Mononuclear cell (primary cell): ENCODE measurements at places on chromosomes 2 and 18. TPM values are rescaled to one million over a fixed set of nuclear protein-coding genes. Genes with fewer than 3 reads are reported as not detected.

The PLGLB1 gene
- total RNA-seq: 2.7 TPM

The RESP18 gene
- total RNA-seq: not detected

The LIMS3 gene
- 0.52 TPM for total RNA-seq

The ASXL3 gene
- total RNA-seq: under 0.01 TPM

The VIT gene
- total RNA-seq: not detected

The RGPD3 gene
- total RNA-seq: 1.5 TPM

The C2orf80 gene
- not detected for total RNA-seq

The LIPG gene
- total RNA-seq: not detected

The SOWAHC gene
- total RNA-seq: 2.3 TPM

The NT5C1B gene
- not detected for total RNA-seq

The RBMS1 gene
- 76.3 TPM for total RNA-seq

The CNTNAP5 gene
- not detected for total RNA-seq

The FAP gene
- total RNA-seq: not detected

The MEP1B gene
- total RNA-seq: not detected

The FTCDNL1 gene
- 1.7 TPM for total RNA-seq

The IL1RN gene
- 203 TPM for total RNA-seq

The NAGK gene
- 25.7 TPM for total RNA-seq

The DCDC2C gene
- total RNA-seq: not detected

The GGCX gene
- total RNA-seq: 11.0 TPM

The DTNA gene
- total RNA-seq: 0.31 TPM

The RAX gene
- not detected for total RNA-seq

The ERICH2 gene
- not detected for total RNA-seq

The DYNAP gene
- not detected for total RNA-seq

The BCL2 gene
- total RNA-seq: 78.2 TPM

The SPP2 gene
- total RNA-seq: not detected

The MXD1 gene
- 80.9 TPM for total RNA-seq

The HJURP gene
- 0.31 TPM for total RNA-seq

The RAMP1 gene
- total RNA-seq: 2.1 TPM

The CRYBA2 gene
- total RNA-seq: not detected

The FABP1 gene
- not detected for total RNA-seq

The NYAP2 gene
- total RNA-seq: 0.10 TPM

The VPS54 gene
- total RNA-seq: 13.4 TPM

The KIF1A gene
- total RNA-seq: not detected

The ACKR3 gene
- total RNA-seq: 2.7 TPM

The TANK gene
- total RNA-seq: 275 TPM

The ITPRIPL1 gene
- total RNA-seq: 4.7 TPM

The MYOM1 gene
- 0.94 TPM for total RNA-seq

The UGT1A10 gene
- total RNA-seq: not detected

The UPP2 gene
- not detected for total RNA-seq

The NRP2 gene
- total RNA-seq: 7.5 TPM

The NDC80 gene
- 8.6 TPM for total RNA-seq

The ACTG2 gene
- 0.10 TPM for total RNA-seq

The CEBPZ gene
- total RNA-seq: 78.4 TPM

The TGFBRAP1 gene
- 21.5 TPM for total RNA-seq

The PAX8 gene
- 0.31 TPM for total RNA-seq
